ENCODE measurements at places on chromosomes 6 and 20.

DNA sequence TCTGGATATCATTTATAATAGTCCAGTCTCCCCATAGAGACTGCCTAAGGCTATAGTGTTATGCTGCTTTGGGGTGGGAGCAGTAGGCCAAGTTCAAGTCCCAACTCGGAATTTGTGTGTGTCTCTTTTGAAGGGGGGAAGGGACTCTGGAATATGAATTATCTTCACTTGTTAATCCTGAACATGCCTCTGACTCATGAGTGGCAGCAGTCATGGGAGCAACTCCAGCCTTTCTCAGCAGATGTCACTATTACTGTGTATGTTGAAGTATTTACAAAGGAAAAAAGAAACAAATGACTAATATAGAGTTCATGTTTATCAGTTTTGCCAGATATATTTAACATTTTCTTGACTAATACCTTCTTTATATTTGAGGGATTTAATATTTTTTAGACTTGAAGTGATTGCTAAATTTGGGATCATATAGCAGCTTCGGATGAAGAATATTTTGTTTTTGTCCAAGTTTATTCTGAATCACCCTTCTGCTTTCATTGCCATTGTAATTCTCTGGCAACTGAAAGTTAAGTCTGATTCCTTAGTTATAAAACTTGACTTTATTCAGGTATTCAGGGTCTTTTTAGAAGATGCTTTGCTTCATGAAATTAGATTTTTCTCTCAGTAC is 23.4 kb downstream of the FAM217A start:
- no peak for DNase-seq
- H3K4me3 ChIP-seq, result no peak overlapping the region
- no peaks in the 10 kb centered on the region for H3K27me3 ChIP-seq
- peak overlapping the region; percentile 19 for H3K27ac ChIP-seq

DNA sequence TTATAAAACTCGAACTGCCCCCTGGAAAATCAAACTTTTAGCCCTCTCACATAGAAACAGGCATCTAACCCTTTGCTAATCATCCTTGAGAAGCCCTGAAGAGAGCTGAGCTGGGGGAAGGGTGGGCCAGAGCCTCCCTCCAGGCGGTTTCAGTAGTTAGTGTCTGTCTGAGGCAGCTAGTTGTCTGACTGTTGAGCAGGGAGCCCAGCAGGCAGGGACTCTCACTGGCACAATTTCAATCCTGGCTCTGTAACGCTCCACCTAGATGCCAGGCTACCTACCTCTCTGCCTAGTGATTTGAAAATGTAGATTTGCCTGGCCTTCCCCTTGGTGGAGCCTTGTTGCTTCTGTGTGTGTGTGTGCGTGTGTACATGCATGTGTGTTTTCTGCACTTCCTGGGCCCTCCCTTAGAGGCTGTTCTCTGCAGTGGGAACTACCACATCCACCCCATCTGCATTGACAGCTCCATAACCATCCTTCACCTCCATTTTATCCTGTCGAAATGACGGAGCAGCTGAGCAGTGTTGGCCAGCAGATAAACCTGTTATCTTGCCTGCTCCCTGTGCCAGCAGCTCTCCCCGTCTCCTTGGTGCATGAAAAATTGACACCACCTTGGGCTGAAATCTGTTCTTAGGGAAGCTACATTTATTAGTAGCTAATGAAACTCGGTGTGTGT is 69.6 kb upstream of the VSTM2L start:
- H3K4me1 ChIP-seq, result peaks cover 13% of the 10 kb centered on the region
- no peak for DNase-seq
- H3K4me3 ChIP-seq, result no peak overlapping the region

DNA sequence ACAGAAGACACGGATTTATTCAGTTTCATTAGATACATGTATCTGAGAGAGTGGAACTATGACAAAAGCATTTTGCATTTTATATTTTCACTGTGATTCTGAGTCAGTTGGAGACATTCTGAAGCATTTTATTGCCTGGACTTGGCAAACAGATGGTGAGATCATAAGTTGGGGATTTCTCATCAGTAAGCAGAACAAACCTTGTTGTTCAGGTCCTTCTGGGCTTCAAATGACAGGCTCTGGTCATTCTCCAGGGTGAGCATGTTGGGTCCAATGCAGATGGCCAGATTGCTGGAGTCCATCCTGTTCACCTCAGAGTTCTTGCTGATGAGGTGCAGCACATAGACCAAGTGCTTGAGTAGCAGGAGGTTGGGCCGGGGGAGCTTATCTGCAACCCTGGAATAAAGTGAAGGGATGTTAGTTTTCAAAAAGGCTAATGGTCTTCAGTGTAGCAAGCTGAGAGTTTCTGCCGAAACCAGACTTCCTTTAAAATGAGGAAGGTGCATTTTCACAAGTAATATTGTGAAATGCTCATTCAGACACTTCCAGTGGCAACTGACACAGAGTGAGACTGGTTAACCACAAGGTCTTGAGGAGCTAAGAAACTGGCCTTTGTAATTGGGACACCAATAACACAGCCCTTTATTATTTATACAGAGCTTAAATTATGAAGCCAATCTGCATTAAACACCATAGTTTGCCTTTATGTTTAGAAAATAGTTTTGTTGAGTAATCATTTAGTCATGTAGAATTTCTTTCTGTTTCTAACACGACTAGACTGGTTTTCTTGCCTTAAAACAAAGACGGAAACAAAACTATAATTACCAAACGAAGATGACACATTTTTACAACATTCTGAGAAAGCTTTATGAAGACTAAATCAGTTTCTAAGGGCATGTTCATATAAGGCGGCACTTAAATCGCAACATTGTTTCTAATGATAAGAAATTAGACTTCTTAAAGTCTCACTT is 5.6 kb downstream of the TAGAP start:
- H3K4me3 ChIP-seq, result peak overlapping the region; percentile 96
- H3K27me3 ChIP-seq, result no peaks in the 10 kb centered on the region
- peaks cover 21% of the 10 kb centered on the region for H3K36me3 ChIP-seq
- H3K27ac ChIP-seq, result peak overlapping the region; percentile 99

GRCh38 chr20:35788796-35789195 is 17.0 kb downstream of the PHF20 start:
- H3K27ac ChIP-seq, result no peak overlapping the region
- H3K4me3 ChIP-seq, result no peak overlapping the region
- no peak for DNase-seq
- no peaks in the 10 kb centered on the region for H3K36me3 ChIP-seq
- H3K4me1 ChIP-seq, result peaks cover 16% of the 10 kb centered on the region
- no peaks in the 10 kb centered on the region for H3K27me3 ChIP-seq
